ENCODE measurements at places on chromosomes 3 and 15.

GRCh38 chr3:59549962-59550361 lies 500.1 kb upstream of the CFAP20DC start:
- DNase-seq: no peak

- no peak for DNase-seq
Measured at GRCh38 chr3:74801924-74802323, 187.5 kb upstream of the CNTN3 start.

DNA sequence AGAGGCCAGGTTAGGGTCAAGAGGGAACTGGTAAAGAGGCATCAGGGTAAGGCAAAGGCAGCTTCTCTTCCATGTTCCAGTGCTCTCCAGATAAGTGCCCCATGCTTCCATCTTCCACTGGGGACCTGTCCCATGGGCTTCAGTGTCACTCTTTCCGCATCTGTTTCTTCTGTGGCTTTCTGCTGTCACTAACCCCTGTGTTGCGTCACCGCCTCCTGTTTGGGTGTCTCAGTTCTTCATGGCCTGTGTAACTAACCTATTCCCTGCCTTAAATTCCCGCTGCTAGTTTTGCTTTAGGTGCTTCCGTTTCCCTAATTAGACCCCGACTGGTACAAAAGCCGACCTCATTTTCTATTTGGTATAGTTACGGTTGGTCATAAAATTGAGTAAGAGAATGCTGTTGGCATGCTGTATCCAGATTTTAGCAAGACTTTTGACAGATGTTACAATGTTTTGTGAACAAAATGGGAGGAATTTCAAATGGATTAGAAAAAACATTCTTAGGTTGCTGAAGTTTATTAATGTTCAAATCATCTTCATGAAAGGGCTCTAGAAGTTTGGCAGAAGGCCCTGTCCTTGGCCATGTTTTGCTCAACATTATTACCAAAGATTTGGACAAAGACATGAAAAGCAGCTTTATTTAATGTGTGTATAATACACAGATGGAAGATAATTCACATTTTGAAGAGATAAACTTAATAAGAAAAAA lies 245.3 kb downstream of the BBX start:
- no peak for DNase-seq

DNA sequence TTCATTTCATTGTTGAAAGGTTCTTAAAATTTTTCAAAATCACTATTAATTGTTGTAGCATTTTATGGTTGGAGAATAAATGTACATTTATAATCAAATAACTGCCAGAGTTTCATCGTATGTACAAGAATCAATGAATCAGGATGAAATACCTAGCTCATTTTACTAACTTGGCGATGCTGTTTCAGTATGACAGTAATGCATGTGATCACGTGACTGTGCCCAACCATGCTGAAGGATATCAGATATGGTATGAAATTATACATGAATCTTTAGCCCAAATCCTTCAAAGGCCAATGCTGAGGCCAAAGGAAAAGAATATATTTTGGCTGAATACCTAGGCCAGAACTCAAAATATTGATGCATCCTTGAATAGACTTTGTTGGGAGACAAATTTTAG lies 288.3 kb upstream of the TGFBR2 start:
- DNase-seq: no peak

DNA sequence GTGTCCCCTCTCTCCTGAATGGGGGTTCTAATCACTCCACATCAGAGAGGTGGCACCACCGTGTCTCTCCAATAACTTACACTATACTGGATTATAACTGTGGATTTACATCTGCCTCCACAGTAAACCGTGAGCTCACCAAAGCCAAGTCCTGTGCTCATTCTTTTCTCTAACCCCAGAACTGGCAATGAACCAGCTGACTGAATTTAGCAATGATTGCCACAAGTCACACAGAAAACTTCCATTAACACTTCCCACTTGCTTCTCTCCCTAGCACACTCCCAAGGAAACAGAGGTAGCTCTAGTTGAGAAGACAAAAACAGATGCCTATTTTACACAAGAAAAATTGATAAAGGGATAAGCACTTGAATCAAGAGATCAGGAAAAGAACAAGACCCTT lies 361.3 kb downstream of the ULK4 start:
- DNase-seq: no peak

GRCh38 chr3:129226374-129226773 lies 23.0 kb upstream of the COPG1 start:
- DNase-seq: no peak

GRCh38 chr3:47841786-47842349 lies 38.9 kb downstream of the DHX30 start:
- DNase-seq: no peak

- DNase-seq: no peak
Measured at GRCh38 chr15:75620058-75620820, 5.3 kb downstream of the SNUPN start.

DNA sequence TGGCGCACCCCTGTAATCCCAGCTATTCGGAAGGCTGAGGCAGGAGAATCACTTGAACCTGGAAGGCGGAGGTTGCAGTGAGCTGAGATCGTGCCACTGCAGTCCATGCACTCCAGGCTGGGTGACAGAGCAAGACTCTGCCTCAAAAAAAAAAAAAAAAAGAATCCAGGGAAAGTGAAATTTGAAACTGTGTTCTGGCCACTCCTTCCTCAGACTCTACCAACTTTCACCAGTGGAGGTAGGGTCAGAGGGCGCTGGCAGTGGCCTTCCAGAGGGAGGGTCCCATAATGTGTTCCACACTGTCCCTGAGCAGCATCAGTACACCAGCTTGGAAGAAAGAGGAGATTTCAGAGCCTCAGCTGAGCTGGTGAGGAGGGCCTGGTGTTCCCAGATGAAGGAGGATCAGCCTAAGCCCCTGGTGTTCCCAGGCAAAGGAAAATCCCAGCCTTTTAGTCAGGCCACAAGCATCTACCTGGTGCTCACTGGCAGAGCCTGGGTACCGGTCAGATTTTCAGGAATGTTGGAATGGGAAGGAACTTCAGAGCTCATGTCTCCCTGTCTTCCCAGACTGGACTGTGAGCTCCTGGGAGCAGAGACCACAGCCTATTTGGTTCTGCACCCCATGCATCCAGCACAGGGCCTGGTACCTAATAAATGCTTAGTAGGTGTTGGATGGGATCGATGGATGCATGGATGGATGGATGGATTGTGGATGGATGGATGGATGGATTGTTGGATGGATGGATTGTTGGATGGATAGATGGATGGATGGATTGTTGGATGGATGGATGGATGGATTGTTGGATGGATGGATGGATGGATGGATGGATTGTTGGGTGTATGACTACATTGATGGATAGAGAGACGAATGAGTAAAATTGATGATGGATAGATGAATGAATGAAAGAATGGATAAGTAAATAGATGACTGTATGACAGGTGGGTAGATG lies 117.9 kb downstream of the CORO2B start:
- DNase-seq: no peak

DNA sequence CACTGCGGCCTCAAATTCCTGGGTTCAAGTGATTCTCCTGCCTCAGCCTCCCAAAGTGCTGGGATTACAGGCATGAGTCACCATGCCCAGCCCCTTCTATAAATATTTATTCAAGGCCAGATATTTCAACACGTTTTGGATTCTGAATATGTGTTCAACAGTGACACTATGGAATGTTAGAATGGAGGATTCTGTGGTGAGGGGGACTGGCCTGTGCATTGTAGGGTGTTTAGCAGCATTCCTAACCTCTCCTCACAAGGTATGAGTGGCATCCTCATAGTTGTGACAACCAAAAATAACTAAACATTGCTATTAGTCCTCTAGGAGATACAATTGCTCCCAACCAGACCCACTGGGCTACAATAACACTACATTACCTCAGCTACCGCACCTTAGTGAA lies 104.0 kb upstream of the ATP10A start:
- no peak for DNase-seq

DNA sequence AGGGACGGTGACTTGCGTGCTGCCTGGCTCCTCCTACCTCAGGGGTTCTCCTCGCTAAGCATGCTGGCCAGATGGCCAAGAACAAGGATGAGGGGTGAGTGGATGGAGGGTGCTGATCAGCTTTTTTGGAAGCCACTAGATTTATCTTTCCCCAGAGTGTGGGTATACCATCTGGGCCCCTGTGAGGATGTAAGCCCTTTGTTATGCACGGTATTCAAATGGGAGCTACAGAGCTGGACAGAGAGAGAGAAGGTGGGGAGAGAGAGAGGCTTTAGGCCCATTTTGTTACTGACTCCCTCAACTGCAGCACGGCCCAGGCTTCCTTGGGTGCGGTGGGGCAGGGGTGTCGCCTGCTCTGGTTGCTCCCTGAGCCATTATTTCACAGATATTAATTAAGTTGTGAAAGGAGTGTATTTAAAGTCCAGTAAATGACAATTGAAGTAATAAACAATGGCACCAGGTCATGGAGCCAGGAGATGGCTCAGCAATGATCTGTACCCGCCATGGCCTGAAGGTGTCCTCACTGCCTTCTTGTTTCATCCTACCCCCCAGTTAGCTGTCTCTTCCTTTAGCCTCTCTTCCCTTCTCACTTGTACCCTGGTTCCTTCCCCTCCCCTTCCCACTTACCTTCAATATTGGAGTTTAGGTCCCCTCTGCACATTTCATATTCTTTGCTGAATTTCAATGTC lies 158.0 kb downstream of the CLSTN2 start:
- no peak for DNase-seq

DNA sequence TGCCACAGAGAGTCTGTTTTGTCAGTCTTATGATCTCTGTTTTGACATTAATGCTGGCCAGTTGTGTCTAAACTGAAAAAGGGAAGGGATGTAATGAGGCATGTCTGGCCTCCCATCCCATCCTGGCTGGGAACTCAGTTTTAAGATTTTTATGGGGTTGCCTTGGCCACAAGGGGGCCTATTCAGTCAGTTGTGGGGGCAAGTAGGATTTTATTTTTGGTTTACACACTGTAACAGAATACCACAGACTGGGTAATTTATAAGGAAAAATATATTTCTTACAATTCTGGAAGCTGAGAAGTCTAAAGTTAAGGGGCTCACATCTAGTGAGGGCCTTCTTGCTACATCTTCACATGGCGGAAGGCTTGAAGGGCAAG lies 129.8 kb downstream of the TMEM108 start:
- DNase-seq: no peak

- DNase-seq: no peak
Measured at GRCh38 chr3:55160241-55160983, 232.6 kb upstream of the LRTM1 start.

- peak; percentile 40 for DNase-seq
Measured at GRCh38 chr3:111668888-111669488, 73.8 kb upstream of the ZBED2 start.

DNA sequence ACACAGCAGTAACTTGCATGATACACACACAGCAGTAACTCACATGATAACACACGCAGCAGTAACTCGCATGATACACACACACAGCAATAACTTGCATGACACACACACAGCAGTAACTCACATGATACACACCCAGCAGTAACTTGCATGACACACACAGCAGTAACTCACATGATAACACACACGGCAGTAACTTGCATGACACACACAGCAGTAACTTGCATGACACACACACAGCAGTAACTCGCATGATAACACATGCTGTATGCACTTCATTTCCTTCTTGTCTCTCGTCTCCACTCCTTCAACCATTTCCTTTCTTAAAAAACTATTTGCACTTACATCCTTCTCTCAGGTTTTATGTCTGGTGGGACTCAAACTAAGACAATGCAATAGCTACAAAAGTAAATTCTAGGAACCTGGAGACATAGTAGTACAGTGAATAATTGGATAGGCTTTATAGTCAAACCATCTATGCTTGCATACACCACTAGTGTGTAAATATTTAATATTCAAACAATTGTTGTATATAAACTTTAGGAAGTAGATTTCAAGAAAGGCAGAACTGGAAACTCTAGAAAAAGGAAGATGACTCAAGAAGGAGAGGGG lies 130.8 kb downstream of the UACA start:
- no peak for DNase-seq

DNA sequence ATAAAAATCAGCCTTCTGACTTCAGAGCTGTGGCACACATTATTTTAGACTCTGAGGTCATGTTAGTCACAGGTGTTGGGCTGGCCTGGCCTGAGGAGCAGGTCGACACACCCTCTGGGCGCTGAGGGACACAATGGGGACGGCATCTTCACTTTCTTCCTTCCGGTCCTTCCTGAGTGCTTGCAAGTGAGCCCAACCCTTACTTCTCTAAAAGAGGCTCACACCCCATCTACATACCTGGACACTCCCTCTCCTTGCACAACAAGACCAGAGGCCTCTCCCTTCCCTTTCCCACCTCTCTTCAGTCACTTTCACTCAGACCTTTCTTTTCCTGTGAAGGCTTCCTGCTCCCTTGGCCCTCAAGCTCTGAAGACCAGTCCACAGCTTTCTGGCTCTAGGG lies 85.4 kb downstream of the XXYLT1 start:
- no peak for DNase-seq

DNA sequence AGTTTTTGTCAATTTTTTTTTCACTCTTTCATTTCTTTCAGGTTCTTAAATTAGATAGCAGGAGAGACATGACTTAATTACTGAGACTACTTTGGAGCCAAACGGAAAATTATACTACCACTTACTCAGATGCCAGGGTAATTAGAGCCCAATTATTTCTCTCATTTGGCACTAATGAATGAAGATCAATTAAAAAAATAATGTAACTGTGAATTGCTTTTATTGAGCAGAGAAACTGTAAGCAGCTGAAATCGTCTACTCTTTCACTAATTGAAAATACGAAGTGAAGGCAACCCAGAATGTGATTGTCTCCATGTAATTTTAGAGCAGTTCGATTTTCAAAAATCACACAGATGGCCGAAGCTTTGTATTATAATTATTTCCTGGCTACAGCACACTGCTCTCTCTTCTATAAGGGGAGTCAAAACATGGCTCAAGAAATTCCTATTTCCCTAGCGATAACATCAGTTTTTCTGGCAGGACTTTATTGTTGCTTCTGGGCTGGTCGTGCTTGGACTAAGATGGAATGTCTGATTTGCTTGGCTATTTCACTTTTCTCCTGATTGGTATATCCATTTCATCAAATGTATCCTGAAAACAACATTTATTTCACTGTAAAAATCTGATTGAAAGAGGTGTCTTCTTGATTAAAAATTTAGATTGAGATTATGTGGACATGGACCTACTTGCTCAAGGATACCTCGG lies 55.8 kb upstream of the PDZRN3 start:
- no peak for DNase-seq

DNA sequence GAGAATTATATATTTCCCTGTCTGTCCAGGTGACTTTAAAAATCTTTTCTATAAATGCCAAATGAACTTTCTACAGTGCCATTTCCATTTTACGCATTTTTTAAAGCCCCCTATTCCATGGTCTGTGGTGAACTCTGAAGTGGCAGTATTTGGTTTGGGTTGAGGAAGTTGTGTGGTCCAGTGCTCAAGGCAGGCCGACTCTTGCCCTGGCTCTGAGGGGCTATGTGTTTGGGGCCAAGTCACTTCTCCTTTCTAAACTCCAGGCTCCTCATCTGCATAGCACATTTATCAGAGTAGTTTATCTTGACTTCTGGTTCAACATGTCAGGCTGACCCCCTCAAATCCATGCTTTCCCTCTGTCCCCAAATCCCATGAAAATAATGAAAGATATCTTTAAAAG lies 14.1 kb downstream of the TTC21A start:
- DNase-seq: no peak

DNA sequence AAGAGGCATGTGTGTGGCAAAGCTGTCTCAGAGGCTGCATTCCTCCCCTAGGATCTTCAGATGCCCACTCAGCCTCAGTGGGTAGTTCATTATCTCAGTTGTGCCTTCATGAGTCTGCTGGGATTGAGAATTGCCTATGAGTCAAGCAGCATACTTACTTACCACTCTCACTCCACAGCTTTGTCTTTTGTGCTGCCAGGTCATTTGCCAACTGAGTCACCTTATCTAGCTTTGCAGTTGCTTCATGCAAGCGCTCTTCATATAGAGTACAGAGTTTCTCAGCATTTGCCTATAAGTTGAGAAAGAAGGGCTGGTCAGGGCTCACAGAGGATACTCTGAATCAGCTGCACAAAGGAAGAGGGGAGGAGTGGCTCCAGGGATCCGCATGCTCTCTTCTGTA lies 89.5 kb downstream of the MYH15 start:
- no peak for DNase-seq
